ENCODE measurements at places on chromosomes 1 and 21.

DNA sequence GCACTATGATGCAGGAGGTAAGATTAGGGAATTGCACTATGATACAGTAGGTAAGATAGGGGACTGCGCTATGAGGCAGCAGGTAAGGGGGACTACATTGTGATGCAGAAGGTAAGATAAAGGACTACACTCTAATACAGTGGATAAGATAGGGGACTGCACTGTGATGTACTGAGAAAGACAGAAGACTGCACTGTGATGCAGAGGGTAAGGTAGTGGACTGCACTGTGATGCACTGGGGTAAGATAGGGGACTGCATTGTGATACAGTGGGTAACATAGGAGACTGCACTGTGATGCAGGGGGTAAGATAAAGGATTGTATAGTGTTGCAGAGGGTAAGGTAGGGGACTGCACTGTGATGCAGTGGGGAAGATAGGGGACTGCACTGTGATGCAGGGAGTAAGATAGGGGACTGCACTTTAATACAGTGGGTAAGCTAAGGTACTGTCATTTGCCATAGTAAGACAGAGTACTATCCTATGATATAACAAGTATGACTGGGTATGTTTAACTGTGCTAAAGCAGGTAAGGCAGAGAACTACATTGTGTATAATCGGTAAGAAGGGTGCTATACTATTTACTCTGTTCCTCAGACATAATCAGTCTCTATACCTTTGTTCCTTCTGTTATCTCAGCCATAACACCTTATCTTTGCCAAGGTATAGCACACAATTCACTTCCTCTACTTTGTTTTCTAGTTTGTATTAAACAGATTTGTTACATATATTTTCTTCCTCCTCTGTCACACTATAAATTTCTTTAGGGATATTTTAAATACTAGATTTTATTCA lies 208.5 kb downstream of the BARHL2 start:
- H3K36me3 ChIP-seq = no peaks in the 10 kb centered on the region
- H3K27ac ChIP-seq = no peak overlapping the region
- no peak for DNase-seq
- no peaks in the 10 kb centered on the region for H3K27me3 ChIP-seq
- no peaks in the 10 kb centered on the region for H3K4me1 ChIP-seq

DNA sequence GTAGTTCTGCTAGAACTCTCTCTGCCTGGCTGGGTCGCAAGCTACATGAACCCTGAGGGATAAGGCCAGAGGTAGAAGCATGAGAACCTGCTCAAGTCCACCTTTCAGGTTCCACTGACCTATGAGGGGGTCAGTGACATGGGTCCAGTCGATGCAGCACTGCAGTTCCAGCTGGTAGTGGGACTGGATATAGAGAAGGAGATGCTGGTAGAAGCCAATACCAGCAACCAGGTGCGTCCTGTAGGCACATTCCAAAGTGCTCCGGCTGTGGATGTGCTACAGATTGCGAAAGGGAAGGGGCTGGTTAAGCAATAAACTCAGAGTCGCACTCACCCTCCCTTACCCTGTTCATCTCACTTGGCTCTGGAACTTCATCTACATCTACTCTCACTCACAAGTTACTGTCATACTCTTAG lies 5.7 kb downstream of the SMG5 start:
- H3K4me1 ChIP-seq = peaks cover 11% of the 10 kb centered on the region
- peaks cover 33% of the 10 kb centered on the region for H3K36me3 ChIP-seq
- no peak overlapping the region for H3K4me3 ChIP-seq
- no peak overlapping the region for H3K27ac ChIP-seq
- DNase-seq = no peak
- H3K27me3 ChIP-seq = no peaks in the 10 kb centered on the region

- H3K27me3 ChIP-seq = peaks cover 9% of the 10 kb centered on the region
- no peaks in the 10 kb centered on the region for H3K36me3 ChIP-seq
- no peak overlapping the region for H3K4me3 ChIP-seq
These were observed 134.8 kb downstream of the ATG4C start for GRCh38 chr1:62918700-62919099.

DNA sequence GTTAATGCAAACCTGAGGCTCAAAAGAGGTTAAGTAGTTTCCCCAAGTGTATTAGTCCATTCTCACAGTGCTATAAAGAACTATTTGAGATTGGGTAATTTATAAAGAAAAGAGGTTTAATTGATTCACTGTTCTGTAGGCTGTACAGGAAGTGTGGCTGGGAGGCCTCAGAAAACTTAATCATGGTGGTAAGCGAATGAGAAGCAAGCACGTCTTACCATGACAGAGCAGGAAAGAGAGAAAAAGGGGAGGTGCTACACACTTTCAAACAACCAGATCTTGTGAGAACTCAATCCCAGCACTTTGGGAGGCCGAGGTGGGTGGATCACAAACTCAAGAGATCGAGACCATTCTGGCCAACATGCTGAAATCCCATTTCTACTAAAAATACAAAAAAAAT lies 38.5 kb upstream of the RXRG start:
- H3K27me3 ChIP-seq = peaks cover 14% of the 10 kb centered on the region
- no peak overlapping the region for H3K4me3 ChIP-seq

DNA sequence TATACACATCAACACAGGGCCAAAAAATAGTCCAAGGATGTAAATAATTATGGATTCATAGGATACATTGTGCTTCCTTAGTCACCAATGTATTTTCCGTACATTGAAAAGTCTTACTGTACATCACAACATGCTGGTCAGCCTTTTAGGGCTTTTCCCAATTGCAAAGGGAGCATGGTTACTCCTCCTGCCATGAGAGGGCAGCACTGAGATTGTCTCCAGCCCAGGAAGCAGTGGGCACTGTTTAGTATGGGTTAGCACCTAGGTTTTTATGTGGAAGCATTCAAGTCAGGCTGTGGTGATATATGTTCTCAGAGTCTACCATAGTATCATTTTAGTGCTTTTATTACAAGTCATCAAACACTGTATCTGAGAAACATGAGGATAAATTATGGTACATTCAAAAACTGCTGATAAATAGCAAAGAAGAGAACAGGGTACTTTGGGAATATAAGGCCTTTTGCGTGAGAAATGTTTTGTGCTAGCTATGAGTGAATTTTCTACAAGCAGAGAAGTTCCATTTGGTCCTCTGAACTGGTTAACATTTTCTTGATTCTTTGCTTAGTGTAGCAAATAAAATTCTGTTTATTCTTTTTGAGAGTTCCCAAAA lies 34.0 kb downstream of the ST6GALNAC5 start:
- no peak overlapping the region for H3K4me3 ChIP-seq
- no peak overlapping the region for H3K27ac ChIP-seq
- DNase-seq = no peak
- H3K27me3 ChIP-seq = peaks cover 5% of the 10 kb centered on the region
- no peaks in the 10 kb centered on the region for H3K36me3 ChIP-seq

DNA sequence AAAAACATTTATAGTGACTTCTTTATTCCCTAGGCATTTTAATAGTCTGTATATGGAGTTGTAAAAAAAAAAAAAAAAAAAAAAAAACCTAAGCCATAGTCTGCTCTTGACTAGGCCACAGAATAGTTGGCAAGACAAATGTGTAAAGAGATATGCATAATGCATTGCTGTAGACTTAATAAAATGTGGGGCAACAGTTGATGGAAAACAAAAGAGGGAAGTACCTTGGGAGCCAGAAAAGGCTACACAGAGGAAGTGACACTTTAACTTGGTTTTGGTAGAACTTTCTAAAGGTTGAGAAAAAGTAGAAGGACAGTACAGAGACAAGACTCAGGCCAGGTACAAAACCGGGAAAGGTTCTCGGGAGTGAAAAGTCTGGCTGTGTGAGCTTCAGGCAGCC lies 802.9 kb upstream of the ADAMTS5 start:
- no peak overlapping the region for H3K4me3 ChIP-seq
- DNase-seq = no peak
- no peaks in the 10 kb centered on the region for H3K4me1 ChIP-seq
- H3K27me3 ChIP-seq = no peaks in the 10 kb centered on the region
- H3K27ac ChIP-seq = no peak overlapping the region
- no peaks in the 10 kb centered on the region for H3K36me3 ChIP-seq

GRCh38 chr1:41360074-41360785 lies 1.0 kb upstream of the FOXO6 start:
- H3K27me3 ChIP-seq = peaks cover 25% of the 10 kb centered on the region
- DNase-seq = no peak
- H3K36me3 ChIP-seq = no peaks in the 10 kb centered on the region
- H3K4me3 ChIP-seq = peak overlapping the region; percentile 68
- H3K4me1 ChIP-seq = peaks cover 2% of the 10 kb centered on the region

DNA sequence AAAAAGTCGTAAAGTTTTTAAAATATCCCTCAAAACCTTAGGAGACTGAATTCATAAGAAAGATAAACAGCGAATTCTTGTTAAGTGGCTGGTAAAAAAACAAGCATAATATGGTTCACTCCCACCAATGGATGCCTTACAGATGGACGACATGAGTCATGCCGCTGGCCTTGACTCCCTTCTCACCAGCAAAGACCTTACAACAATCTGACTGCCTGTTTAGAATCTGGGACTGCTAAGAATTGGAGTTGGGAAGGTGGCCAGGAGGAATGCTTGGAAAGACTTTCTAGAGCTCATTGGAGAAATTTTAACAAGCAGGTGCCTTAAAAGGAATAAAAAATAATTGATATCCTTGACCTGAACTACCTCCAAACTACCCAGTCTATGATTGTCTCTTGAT lies 206.9 kb upstream of the FMN2 start:
- H3K27me3 ChIP-seq = no peaks in the 10 kb centered on the region
- H3K4me3 ChIP-seq = no peak overlapping the region
- H3K4me1 ChIP-seq = no peaks in the 10 kb centered on the region
- no peak for DNase-seq
- H3K36me3 ChIP-seq = no peaks in the 10 kb centered on the region

DNA sequence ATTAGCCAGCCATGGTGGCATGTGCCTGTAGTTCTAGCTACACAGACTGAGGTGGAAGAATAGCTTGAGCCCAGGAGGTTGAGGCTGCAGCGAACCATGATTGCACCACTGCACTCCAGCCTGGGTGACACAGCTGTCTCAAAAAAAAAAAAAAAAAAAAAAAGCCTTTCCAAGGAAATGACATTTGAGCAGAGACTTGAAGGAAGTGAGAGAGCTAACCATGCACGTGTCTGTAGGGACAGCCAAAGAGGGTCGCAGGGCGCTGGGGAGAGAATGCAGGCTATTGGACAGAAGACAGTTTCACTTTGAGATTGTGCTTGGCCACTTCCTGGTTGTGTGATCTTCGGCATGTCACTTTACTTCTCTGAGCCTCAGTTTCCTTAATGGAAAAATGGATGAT lies 6.8 kb downstream of the HCRTR1 start:
- peaks cover 5% of the 10 kb centered on the region for H3K4me1 ChIP-seq
- H3K36me3 ChIP-seq = peaks cover 15% of the 10 kb centered on the region
- no peak for DNase-seq
- H3K4me3 ChIP-seq = no peak overlapping the region

DNA sequence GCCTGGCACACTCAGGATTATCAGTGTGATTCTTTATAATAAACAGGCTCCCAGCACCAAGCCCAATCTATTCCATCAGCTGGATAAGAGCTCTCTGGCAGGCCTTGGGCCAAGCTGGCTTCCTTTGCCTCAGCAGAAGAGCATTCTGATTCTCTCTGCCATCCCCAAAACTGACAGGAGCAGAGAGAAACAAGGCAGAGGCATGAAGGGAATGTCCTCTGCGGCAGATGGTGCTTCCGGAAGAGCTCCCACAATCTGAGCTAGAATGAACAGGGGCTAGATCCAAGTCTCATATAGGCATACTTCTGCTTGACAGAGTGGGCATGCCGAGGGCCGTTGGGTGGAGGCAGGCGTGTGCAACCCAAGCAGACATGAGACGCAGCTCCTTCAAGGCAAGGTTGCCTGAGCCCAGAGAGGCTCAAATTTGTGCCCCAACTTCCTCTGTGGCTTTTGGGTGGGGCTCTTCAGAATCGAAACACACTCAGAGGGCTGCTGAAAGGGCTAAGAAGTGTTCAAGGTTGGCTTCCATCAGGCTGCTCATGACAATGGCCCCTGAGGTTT lies 4.0 kb downstream of the CAPN2 start:
- peaks cover 16% of the 10 kb centered on the region for H3K36me3 ChIP-seq
- H3K4me3 ChIP-seq = peak overlapping the region; percentile 56
- DNase-seq = peak; percentile 33

DNA sequence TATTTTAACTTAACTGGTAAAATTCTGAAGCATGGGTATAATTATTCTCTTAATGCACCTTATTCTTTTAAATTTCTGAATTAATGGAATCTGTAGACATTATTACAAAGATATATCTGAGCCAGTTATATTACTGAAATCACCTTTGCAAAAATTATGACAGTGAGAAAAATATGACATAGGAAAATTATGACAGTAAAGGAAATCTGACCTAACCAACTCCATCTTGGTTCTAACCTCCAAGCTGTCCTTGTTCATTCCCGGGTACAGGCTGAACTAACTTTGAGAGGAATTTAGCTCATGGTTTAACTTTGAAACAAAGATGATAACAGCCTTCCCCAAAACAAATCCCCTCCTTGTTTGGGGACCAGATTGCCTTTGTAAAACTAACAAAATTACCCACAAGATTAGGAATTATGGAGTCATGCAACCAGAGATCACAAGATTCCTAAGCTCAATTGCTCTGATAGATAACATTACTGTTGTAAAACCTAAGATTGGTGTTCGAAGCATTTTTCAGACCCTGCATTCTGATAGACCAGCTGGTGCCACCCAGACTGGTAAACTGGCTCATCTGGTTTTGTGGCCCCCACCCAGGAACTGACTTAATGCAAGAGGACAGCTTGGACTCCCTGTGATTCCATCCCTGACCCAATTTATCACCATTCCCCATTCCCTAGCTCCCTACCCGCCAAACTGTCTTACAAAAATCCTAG lies 9.4 kb upstream of the CD55 start:
- peaks cover 2% of the 10 kb centered on the region for H3K36me3 ChIP-seq
- peaks cover 33% of the 10 kb centered on the region for H3K4me1 ChIP-seq
- DNase-seq = no peak
- no peak overlapping the region for H3K4me3 ChIP-seq
- H3K27ac ChIP-seq = no peak overlapping the region

GRCh38 chr1:230326971-230327891 lies 98.9 kb downstream of the PGBD5 start:
- H3K4me3 ChIP-seq = no peak overlapping the region
- no peak overlapping the region for H3K27ac ChIP-seq
- no peak for DNase-seq
- no peaks in the 10 kb centered on the region for H3K36me3 ChIP-seq
- peaks cover 2% of the 10 kb centered on the region for H3K27me3 ChIP-seq

- H3K4me3 ChIP-seq = no peak overlapping the region
- no peak overlapping the region for H3K27ac ChIP-seq
- no peaks in the 10 kb centered on the region for H3K4me1 ChIP-seq
- DNase-seq = no peak
- H3K27me3 ChIP-seq = no peaks in the 10 kb centered on the region
- no peaks in the 10 kb centered on the region for H3K36me3 ChIP-seq
These were observed 224.4 kb downstream of the DSCAM start for GRCh38 chr21:40622531-40622930.

GRCh38 chr1:232695621-232696385 lies 65.9 kb upstream of the SIPA1L2 start:
- H3K4me3 ChIP-seq = no peak overlapping the region
- H3K27ac ChIP-seq = no peak overlapping the region
- DNase-seq = no peak
- H3K36me3 ChIP-seq = no peaks in the 10 kb centered on the region

Measured in memory B cell (primary cell).